Stimulated activated CD4-positive, alpha-beta T cell treated with anti-CD3 and anti-CD28 coated beads, Interleukin-12 subunit alpha, Interleukin-12 subunit beta, amount 100 ng/mL, for 4 hours (primary cell): ENCODE measurements at places on chromosomes 5 and 9.
A peak's percentile ranks its signal among the peaks of the same experiment; 100 is the strongest.

DNA sequence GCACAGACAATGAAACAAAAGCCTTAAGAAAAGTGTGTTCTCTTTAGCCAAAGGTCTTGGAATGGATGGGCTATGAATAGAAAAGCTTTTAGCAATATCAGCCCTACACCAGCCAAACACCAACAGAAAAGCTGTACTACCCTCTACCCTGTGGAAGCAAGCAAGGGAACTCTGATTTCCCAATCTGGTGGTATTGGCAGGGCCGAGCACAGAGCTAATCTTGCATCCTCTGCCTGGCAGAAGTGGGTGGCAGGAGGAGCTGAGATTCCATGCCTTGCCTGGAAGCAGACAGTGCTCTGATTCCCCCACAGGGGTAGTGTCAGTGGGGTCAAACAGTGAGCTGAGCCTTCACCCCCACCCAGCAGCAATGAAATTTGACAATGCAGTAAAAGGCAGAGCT lies 29.6 kb upstream of the ZNF782 start:
- DNase-seq = no peak

- DNase-seq = no peak
These were observed 61.1 kb upstream of the ARAP3 start for GRCh38 chr5:141742866-141743851.

DNA sequence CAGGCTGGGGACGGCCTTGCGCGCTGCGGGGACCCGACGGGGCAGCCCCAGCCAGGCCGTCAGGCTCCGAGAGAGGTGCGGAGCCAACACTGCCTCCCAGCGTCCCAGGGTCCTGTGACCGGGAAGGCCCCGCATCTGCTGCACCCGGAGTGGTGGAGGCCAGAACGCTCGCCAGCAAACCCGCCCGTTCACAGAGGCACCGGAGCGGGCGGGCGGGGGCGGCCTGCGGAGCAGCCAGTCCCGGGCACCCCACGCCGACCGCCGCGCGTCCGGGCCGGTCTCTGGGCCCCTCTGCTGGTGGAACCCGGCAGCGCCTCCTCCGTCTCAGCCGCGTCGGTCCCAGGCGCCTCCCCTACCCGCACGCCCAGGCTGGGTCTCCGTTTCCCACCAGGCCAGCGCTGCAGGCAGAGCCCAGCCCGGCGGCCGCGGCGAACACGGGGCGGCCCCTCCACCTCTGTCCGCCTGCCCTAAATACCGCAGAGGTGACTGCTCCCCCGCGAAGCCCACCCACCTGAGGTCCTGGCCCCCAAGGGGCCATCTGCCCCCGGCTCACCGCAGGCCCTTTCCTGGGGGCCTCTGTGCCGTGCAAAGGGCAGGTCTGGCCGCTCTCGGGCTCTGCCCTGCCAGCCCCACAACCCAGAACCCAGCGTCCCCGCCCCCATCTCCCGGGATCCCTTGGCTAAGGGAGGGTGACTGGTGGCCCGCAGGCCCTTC lies 15.9 kb downstream of the EXD3 start:
- DNase-seq = peak; percentile 62

GRCh38 chr5:80191991-80192398 lies 63.9 kb downstream of the SERINC5 start:
- no peak for DNase-seq
